H1 (cell line): ENCODE measurements at places on chromosomes 3 and 15. TPM values are rescaled to one million over a fixed set of nuclear protein-coding genes. Genes with fewer than 3 reads are reported as not detected.

DNA sequence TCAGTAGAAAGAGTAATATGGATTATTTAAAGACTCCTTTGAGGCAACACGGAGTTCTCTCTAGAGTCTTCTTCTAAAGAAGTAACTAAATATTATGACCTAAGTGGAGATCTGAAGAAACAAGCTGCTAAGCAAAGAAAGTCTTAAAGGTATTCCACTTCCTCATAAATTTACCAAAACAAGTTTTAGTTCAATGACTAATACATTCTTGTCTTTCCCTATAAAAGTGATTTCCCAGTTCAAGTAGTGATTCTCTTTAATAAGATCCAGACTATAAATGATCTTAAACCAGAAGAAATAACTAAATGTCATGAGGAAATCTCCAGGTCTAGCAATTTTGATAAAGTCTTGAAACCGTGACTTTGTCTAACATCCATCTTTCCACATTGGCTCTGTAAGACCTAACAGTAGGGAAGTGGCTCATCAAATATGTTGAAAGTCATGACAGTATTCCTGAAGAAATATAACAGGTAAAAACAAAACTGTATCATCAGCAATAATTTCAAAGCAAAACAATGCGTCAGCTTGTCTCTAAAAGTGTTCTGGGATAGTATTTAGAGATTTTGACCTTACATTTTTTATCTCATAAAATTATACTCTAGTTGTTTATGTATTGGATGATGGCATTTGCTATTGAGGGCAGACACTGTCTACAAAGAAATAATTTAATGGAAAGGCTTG lies 51.8 kb upstream of the NEDD4 start:
- DNase-seq: no peak

GRCh38 chr3:136928240-136928639 lies 29.5 kb upstream of the IL20RB start:
- DNase-seq: no peak

- no peak for DNase-seq
Observed at GRCh38 chr15:70426096-70426821, 328.5 kb upstream of the TLE3 start.

- peak; percentile 78 for DNase-seq
Observed at GRCh38 chr3:123194552-123194951, 7.2 kb upstream of the SEC22A start.

GRCh38 chr3:67653425-67654098 lies 850 bp downstream of the SUCLG2 start:
- DNase-seq: no peak

- no peak for DNase-seq
Observed at GRCh38 chr3:36557021-36557707, 176.9 kb downstream of the STAC start.

GRCh38 chr3:48661501-48662144 lies 1.1 kb downstream of the CELSR3 start:
- DNase-seq: peak; percentile 98

DNA sequence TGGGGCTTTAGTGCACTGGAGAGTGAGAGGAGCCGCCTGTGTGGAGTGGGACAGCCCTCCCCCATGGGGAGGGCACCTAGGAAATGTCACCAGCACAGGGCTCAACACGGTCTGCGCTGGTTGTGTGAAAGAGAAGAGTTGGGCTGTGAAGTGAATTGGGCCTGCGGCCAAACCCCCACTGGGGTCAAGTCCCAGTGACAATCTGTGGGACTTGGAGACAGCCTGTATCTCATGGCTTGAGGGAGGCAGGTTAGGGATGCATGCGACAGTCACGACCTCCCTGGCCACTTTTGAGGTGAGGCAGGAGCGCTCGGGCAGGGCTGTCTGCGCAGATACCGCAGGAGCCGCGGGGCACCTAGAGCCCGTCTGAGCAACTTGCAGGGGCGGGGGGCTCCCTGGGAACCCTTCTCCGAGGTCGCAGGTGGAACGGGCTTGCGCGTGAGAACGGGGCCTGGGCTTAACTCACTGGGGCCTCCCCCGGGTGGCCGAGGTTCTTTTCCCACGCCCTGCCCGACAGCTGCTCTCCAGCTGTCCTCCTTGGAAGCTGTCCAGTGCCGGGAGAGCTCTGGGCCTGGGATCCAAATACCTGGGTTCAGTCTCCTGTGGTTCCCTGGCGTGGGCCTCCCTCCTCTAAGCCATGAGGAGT lies 77.4 kb downstream of the SNRK start:
- no peak for DNase-seq

GRCh38 chr3:110790631-110791030 lies 281.0 kb upstream of the NECTIN3 start:
- DNase-seq: no peak

DNA sequence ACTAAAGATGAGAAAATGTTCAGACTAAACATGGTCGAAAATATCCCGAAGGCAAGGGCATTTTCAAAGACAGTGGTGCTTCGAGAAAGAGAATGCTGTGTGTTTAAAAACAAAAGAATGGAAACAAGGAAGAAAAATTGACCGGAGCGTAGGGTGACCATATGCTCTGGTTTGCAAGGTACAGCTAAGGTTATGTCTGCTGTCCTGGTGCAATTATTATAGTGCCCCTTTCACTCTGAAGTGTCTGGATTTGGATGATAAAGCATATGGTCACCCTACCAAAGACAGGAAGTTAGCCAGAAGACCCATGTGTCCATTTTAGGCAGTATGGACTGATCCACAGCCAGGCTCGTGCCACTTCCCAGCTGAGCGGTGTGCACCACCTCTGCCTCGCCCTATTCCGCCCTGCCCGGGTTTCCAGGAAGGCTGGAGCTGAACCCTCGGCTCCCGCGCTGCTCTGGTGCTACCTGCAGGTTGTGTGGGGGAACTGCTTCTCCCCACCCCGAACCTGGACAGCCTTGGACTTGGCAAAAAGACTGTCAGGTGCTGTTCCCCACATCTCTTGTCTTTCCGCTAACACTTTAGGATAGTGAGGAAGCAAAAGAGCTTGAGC lies 25.2 kb downstream of the GOLGA6D start:
- peak; percentile 60 for DNase-seq

GRCh38 chr3:133264920-133265319 lies 134.9 kb upstream of the BFSP2 start:
- DNase-seq: no peak

GRCh38 chr15:68603216-68603595 lies 24.4 kb downstream of the CORO2B start:
- DNase-seq: no peak

DNA sequence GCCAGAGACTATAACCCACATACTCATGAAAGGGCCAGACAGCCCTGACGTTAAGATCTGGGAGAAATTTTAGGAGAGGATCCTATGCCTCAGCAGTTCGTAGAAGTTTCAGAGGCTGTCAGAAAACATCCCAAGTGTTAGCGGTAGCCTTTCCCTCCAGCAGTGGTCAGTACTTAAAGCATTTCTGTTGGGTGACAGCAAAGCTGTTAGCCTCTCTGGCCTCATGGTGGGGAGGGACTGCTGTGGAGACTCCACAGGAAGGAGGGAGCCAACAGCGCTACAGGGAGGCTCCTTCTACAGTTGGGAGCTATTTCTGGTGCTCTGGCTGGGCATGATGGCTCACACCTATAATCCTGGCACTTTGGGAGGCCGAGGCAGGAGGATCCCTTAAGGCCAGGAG lies 27.4 kb downstream of the IDH2 start:
- DNase-seq: no peak

- DNase-seq: no peak
Observed at GRCh38 chr3:57889807-57890206, 118.4 kb upstream of the FLNB start.

DNA sequence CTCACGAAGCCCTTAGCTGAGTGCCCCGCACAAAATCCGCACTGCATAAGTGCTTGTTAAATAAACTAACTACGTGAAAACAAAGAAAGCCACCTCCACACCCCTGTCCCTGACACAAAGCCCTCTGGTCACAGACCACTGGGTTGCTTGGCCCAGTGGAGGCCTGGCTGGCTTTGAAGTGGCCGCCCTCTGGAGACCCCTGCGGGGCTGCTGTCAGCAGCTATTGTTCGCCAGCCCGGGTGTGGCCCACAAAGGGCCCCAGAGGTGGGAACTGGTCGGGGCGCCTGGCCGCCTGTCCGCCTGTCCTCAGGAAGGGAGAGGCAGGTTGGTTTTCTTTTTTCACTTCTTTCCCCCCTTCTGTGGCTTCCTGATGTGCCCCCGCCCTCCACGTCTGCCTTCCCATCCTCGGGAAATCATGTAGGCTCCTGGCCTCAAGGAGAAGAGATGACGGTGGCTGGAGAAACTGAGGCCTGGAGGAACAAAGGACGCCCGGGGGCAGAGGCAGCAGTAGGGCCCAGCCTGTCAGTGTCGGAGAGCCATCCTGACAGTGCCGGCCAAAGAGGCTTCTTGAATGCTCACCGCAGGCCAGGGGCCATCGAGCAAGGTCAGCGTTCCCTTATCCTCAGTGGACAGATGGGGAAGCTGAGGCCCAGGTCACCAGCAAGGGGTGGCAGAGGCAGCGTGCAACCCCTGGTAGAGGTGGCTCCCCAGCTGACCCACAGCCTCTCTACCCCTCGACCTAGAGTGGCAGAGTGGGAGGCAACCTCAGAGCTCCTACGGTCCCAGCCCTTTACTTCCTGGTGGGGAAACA lies 61.1 kb downstream of the SLC6A6 start:
- DNase-seq: no peak

DNA sequence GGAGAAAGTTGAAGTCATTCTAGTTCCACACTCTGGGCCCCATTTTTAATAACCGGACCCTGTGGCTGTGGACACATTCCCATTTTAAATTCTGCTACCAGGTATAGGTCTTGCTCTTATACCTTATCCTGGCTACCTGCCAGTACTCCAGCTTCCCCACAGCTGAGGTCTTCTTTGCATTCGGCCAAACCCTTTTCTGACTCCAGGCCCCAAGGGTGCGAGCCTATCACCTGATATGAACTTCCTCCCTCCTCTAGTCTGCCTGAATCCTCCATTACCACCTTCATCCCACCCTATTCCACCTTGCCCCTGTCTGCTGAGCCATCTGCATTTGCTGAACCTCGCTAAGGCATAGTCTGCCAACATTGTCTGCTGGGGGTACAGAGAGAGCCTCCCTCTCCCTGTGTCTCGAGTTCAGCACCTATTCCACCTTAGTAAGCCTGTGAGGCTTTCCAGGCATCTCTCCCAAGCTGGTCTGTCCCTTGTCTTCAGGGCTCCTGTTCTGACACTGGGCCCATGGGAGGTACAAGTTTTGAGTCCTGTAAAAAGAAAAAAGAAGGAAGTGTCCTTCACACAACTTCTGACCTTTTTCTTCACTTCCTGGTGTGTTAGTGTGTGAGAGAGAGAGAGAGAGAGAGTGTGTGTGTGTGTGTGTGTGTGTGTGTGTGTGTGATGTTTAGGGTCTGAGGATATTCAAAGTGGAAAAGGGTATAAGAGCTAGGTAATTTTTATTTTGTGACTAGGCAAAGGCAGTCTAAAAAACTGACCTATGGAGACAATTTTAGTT lies 27.0 kb downstream of the PDE8A start:
- no peak for DNase-seq

DNA sequence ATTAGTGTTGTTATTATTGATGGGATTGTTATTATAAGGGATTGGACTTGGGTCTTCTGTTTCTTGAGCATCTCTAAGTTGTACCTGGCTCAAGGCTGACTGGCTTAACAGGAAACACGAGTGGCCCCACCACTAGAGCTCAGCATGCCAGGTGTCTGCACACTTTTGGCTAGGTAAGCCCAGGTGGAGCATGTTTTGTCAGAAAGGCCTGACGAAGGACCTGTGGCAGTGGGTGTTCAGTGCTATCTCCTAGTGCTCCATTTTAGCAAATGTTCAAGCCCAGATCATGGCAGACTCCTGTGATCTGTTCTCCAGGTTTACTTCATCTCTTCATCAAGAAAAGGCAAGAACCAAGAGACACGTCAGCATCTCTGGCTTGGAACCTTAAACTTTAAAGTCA lies 3.4 kb downstream of the MAP2K5 start:
- no peak for DNase-seq

DNA sequence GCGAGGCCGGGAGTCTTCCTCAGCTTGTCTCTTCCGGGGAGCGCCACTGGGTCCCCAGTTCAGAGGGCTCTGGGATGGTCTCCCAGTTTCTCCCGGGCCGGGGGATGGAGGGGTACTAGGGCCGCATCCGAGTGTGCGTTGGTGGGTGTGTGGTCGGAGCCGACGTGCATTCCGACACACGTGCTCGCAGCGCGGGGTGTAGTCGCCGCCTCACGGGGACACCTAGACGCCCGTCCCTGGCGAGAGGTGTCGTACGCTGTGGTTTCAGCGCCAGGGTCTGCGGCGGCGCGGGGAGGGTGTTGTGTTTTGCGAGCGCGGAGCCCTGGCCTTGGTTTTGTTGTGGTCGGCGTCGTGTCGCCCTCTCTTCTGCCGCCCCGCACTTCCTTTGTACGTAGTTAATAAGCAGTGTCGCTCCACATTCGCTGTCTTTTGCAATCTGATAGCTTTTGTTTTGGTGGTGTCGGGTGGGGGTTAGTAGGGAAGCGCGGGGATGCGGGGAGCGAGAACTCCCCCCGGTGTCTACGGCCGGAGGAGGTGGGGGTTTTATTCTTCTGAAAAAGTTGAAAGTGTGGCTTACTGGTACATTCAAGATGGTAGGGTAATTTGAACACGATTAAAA lies 2.2 kb downstream of the IGF1R start:
- DNase-seq: no peak

DNA sequence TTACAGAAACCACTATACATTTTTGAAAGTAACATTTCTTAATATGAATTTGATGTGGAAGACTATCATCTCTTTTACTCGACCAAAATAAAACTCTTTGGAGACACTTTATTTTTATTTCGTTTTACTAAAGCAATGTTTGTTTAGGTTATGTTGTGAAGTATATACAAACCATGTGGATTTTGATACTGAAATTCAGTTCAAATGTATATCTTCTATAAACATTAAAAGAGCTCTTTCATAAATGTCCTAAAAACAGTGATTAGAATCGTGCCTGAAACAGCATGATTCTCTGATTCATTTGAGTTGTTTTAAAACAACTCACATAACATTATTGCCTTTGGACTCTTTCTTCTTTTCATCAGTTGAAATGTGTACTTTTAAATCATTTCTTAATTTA lies 373.7 kb upstream of the GOLIM4 start:
- DNase-seq: no peak

- DNase-seq: no peak
Observed at GRCh38 chr15:100623301-100623700, 20.9 kb downstream of the ASB7 start.

TLR9 gene
- total RNA-seq: not detected in 2 replicates

SPATA12 gene
- 0.19 and 0.34 TPM in 2 replicates for total RNA-seq

CKMT1B gene
- total RNA-seq: 27.1 and 30.5 TPM in 2 replicates

KLHL6 gene
- total RNA-seq: not detected in 2 replicates

C3orf85 gene
- not detected in 2 replicates for total RNA-seq

ZNF148 gene
- total RNA-seq: 17.6 and 22.6 TPM in 2 replicates

PAQR9 gene
- total RNA-seq: 2.6 and 2.7 TPM in 2 replicates

TCAIM gene
- 21.7 and 22.1 TPM in 2 replicates for total RNA-seq

TIMMDC1 gene
- 128 and 130 TPM in 2 replicates for total RNA-seq

WHAMM gene
- 3.0 and 3.3 TPM in 2 replicates for total RNA-seq
